Right ventricle myocardium inferior (tissue), 1 donor: ENCODE measurements at places on chromosomes 11 and 22. TPM values are rescaled to one million over a fixed set of nuclear protein-coding genes. Genes with fewer than 3 reads are reported as not detected.

DNA sequence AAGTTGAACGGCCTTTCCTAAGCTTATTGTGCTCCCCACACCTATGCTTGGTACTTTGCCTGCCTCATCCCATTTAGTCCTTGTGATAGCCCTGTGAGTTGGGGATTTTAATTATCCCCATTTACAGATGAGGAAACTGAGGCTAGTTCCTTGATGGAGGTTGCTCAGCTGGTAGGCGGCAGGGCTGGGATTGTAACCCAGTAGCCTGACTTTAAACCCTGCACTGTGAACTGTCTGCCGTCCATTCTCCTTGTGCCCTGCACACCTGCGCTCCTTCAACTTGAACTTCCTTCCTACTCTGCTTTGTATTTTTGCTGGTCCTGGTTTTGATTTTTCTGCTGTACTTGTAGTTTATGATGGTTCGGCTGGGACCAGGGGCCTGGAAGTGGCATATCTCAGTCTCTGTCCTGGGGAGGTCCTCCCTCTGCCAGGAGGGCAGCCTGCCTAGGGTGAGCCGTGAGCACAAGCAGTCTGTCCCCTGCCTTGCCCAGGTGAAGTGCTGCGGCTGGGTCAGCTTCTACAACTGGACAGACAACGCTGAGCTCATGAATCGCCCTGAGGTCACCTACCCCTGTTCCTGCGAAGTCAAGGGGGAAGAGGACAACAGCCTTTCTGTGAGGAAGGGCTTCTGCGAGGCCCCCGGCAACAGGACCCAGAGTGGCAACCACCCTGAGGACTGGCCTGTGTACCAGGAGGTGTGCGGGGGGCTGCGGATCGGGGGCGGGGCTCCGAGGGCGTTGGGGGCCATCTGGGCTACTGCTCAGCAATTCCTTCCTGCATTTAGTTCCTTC, 52.4 kb downstream of the CD82 start:
- DNase-seq = peak; percentile 11

DNA sequence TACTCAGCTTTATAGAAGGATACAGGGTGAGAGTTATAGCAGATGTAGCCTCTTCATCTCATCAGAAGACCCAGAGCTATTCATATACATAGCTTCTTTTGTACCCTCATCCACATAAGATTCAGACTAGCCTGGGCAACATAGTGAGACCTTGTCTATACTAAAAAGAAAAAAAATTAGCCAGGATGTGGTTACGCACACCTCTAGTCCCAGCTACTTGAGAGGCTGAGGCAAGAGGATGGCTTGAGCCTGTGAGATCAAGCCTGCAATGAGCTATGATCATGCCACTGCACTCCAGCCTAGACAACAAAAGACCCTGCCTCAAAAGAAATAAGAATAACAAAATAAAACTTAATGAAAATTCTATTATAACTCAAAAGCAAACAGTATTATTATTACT, 36.7 kb upstream of the B3GNT6 start:
- DNase-seq = no peak

GRCh38 chr11:66970807-66971442, 4.2 kb upstream of the C11orf86 start:
- DNase-seq = no peak

RIC3 gene
- 11.7 TPM for total RNA-seq
